ENCODE measurements at places on chromosomes 7 and 10.
A peak's percentile ranks its signal among the peaks of the same experiment; 100 is the strongest.

DNA sequence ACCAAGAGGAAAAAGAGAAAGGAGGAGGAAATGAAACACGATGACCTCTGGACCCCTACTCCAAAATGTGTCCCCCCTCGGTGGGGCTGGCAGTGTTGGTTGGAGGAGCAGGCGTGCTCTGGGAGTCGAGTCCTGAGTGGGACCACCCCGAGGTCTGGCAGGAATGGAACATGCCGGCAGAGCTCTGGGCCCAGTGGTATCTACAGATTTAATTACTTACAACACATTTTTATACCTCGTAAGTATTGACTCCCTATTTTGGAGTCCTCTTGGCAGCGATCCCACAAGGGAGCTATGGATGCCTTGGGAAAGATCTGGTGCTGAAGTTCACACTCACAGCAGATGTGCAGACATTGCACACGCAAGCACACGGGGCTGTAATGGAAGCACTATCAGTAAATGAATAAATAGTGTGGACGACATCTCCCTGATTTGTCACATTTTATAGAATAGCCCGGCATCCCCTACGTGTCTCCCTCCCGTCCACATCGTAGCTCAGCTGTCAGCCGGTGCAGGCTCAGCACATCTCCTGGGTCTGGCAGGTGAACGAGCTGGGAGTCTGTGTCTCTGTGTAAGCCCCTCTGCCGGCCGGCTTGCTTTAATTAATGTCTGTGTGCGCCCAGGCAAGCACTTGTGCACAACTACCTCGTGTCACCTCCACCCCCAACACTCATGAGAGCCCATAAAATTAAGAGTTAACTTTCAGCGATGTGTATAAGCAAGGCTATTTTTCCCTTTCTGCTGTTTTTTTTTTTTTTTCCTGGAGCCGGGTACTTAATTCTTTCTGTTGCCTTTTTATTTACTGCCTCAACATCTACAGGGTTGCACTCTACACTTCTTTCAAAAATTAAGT lies 603.2 kb downstream of the LRMDA start:
- DNase-seq: no peak

DNA sequence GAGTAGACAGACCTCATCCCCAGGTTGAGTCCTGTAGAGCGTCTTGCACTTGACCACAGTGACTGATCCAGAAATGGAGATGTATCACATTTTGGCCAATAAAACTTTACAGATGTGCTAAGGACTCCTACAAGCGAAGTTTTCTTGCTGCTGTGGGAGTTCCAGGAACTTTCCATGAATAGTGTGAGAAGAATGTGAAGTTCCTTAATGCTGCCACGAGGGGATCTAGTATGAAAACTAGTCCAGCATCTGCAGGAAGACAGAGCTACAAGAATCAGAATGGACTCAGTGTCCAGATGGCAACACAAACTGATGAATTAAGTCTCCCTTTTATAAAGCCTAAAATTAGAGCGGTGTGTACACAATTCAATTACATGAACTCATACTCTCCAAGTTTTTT lies 14.8 kb upstream of the LSM8 start:
- no peak for DNase-seq

DNA sequence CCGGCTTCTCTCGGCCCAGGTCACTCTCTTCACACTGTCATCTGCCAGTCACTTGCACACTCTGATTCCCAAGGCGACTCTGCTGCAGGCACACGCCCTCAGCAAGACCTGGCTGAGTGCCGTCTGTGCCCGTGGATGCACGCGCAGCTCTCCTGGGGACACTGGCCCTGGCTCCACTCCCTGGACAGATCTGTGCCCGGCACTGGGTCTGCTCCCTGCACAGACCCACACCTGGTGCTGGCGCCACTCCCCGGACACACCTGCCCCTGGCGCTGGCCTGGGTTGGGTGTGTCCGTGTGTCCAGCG lies 133.2 kb downstream of the DNAJB6 start:
- DNase-seq: no peak

- no peak for DNase-seq
Measured at GRCh38 chr10:32943854-32944661, 14.0 kb downstream of the ITGB1 start.

GRCh38 chr7:7323352-7323751 lies 141.0 kb downstream of the C1GALT1 start:
- DNase-seq: no peak

DNA sequence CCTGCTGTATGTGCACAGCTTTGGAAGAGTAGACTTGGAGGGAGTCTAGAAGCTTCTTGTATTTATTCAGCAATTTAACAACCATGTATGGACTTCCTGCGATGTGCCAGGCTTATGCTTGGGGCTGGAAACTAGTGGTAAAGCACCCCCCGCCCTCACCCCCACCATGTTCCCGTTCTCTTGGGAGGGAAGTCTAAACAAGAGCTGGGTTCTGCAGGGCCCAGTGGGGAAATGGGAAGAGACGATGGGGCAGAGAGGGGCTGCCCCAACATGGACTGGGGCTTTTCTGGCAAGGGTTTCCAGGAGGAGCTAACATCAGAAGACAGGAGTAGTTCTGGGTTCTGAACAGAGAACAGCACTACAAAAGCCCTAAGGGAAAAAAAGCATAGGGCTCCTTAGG lies 8.0 kb downstream of the RASSF4 start:
- DNase-seq: no peak

- no peak for DNase-seq
Measured at GRCh38 chr10:116683166-116683565, 59.2 kb downstream of the HSPA12A start.

GRCh38 chr10:103856797-103857170 lies 1.4 kb upstream of the SH3PXD2A start:
- DNase-seq: peak; percentile 77

GRCh38 chr7:22604246-22604645 lies 104.3 kb upstream of the STEAP1B start:
- no peak for DNase-seq

DNA sequence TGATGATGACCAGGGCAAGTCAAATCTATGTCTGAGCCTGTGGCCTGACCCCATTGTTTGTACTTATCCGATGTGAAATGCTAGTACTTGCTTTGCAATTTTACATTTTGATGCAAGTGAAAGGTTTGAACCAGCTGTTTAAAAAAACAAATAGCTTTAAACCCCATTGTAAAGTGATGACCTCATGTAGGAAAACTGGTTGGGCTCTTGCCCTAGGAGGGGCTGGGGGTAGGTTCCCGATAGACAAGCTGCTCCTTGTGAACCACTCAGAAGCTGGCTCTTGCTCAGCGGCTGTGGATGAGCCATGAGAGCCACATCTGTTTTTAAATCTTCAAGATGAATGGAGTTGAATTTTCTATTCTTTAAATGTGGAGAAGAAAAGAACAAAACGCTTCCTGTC lies 185.3 kb downstream of the WDR11 start:
- DNase-seq: peak; percentile 59

DNA sequence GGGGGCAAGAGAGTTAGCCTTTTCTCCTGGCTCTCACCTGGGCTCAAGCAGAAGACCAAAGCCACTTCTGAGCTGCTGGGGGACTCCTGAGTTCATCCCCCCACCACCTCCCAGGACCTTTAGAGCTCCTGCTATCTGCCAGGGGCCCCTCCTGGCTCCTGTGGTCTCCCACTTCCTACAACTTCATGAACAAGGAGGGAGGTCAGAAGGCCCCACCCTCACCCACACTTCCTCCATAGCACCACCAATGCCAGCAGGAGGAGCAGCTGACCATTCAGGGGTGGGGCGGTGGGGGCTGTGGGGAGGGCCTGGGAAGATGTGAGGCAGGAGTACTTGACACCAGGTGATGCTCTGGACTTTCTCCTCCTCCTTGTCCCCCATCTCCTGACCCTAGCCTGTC lies 32.6 kb upstream of the ADCYAP1R1 start:
- DNase-seq: no peak

GRCh38 chr7:94374721-94375566 lies 19.8 kb upstream of the COL1A2 start:
- peak; percentile 88 for DNase-seq

- peak; percentile 80 for DNase-seq
Measured at GRCh38 chr10:76984559-76985443, 652.8 kb downstream of the KCNMA1 start.
